Nephron progenitor cell (in vitro differentiated cells): ENCODE measurements at places on chromosomes 5 and 9.

- no peak for DNase-seq
These were observed 204.9 kb downstream of the MCTP1 start for GRCh38 chr5:95080030-95080429.

DNA sequence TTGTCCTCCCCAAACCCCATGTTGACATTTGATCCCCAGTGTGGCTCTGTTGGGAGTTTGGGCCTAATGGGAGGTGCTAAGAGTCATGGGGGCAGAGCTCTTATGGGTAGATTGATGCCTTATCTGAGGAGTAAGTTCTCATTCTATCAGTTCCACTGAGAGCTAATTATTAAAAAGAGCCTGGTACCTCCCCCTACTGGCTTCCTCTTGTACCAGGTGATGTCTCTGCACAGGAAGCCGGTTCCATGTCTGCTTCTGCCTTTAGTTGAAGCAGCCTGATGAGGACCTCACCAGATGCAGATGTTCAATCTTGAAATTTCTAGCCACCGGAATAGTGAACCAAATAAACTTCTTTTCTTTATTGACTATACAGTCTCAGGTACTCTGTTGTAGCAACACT is 10.8 kb downstream of the GABRB2 start:
- DNase-seq = no peak

DNA sequence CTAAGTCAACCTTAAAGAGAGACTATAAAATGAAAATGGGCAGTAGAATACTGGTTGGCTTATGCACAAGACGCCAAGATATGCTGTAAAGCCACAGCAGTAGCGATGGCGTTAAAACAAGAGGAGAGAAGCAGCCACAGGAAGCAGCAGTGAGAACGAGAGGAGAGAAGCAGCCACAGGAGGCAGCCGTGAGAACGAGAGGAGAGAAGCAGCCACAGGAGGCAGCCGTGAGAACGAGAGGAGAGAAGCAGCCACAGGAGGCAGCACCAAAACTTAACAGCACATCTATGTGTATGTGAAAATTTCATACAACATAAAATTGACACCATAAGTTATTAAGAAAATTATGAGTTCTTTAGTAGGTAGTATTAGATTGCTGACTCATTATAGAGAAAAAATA is 2318.6 kb upstream of the ACO1 start:
- DNase-seq = no peak

DNA sequence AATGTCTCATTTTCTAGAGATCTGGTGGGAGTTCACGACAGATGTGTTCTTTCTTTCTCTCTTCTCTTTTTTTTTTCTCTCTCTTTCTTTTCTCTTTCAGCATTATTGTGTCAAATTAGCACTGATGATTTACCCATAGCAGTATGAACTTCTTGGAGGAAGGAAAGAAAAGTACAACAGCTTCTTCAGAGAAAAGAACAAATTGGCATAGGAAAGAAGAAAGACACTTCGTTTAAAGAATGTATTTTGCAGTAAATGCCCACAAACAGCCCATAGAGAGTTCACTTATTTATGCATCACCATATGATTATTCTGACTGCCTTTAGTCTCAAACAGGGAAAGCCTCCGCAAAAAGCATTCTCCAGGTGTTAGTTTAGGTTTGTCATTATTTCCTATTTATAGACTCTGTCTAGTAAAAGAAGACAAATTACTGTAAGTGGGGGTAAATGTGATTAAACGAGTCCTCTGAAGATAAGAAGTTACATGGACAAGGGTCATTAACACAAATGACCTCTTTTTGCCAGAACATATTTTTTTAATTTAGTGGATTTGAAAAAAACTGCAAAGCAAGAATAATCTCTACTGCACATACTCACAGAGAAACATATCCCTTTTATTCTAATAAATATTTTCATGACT is 68.0 kb downstream of the POU5F2 start:
- no peak for DNase-seq

- DNase-seq = no peak
These were observed 138.7 kb upstream of the EFNA5 start for GRCh38 chr5:107809201-107810034.

DNA sequence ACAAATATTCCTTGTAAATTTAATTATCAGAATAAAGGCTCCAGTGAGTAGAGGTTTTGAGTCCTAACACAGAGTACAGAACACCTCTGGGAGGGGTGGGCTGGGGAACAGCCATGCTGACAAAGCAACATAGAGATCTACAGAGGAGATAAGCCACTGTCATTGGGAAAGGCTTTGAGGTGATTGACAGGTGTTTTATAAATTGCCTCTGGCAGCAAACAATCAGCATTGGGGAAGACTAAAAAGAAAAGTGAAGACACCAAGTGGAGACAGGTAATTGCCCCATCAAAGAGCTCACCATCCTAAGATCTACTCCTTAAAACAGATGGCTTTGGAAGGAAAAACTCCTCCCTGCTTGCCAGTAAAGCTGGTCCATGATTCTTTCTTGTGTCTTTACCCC is 189.7 kb upstream of the TLE4 start:
- no peak for DNase-seq

GRCh38 chr5:39469777-39470415 is 45.1 kb upstream of the DAB2 start:
- no peak for DNase-seq

GRCh38 chr9:127856729-127857116 is 2.3 kb upstream of the ENG start:
- no peak for DNase-seq

- no peak for DNase-seq
These were observed 46.7 kb upstream of the HNRNPA0 start for GRCh38 chr5:137800700-137801411.

- no peak for DNase-seq
These were observed 20.7 kb downstream of the TTC1 start for GRCh38 chr5:160029540-160030139.

GRCh38 chr5:88244686-88245085 is 24.0 kb downstream of the TMEM161B start:
- no peak for DNase-seq

DNA sequence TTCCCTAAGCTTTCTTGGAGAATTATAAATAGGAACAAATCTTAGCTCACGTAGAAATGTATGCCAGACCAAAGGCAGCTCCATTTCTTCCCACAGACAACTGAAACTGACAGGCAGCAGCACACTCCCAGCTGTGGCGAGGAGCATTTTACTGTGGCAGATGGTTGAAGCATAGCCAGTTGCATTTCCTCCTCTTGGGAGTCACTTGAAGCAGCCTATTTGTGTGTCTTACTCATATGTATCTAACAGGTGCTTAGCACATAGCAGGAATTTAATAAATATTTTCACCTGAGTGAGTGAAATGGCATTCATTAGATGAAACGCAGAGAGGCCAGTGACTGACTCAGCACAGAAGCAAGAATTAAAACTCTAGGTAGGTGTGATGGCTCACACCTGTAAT is 12.3 kb upstream of the MTMR12 start:
- no peak for DNase-seq

- DNase-seq = no peak
These were observed 10.8 kb upstream of the NUDT12 start for GRCh38 chr5:103573411-103573810.

DNA sequence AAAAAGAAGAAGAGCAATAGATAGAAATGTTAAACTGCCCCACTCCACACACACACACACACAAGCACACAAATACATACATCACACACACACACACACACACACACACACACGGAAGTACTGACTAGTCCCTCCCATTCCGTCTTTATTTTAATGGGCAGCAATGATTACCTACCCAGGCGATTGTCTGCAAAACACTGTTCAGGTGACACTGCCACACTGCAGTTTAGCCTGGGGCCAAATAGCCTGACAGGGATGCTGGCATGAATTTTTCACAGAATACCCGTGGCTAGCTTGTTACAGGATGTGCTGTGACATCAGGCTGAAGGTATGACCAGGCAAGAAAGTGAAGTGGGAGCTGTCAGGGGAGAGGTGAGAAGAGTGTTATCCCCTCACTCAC is 86.9 kb downstream of the FRMD3 start:
- DNase-seq = no peak

DNA sequence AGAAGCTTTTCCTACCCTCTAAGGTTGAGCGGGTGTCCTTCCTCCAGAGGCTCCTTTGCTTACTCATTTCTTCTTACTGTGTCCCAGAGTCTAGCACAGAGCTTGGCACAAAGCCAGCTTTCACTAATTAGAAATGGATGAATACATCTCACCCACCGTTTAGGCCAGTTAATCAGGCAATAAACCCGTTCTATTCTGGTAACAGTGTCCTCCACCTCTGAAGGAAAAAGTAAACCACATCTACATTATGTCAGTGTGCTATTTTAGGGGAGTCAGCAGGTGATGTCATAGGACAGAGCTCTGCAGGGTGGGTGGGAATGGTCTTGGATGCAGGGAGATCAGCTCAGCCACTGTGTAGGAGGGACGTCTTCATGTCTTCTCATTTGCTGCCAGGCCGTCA is 109.2 kb downstream of the OSTF1 start:
- no peak for DNase-seq

- no peak for DNase-seq
These were observed 124.2 kb downstream of the TLE1 start for GRCh38 chr9:81565144-81565543.

DNA sequence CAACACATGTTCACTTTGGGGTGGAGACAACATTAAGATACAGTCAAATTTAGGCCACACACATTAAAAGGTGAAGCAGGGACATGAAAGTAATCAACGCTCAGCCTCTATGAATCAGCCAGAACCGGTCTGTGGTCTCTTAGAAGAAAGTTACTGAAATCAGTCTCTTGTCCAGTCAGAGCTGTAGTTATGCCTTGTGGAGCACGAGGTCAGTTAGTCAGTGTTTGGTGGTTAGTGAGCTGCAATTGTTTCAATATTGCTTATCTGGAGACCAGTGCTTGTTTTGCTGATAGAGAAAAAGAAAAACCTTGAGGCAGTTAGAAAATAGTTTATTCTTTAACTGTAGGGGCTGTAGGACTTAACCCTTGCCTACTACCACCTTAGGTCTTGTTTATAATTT is 157.8 kb upstream of the RASEF start:
- DNase-seq = no peak

- peak; percentile 76 for DNase-seq
These were observed 82.7 kb downstream of the C9orf152 start for GRCh38 chr9:110125207-110125751.

DNA sequence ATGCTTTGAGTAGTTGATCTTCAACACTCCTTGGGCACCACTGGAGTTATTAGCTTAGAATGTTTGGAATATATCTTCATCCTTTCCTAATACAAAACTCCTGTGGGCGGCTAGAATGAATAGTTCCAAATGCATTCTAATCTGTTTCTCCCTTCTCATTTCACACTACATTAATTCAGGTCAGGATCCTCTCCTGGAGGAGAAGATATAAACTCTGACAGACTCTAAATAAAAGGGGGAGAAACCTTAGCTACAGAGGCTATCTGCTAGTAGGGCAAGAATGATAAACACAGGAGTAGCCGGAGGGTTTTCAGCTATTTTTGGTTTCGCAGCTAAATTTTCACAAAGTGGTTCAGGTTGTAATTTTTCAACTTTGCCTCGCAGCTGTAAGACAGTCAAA is 45.2 kb upstream of the FAM240B start:
- no peak for DNase-seq

GRCh38 chr5:152337484-152337883 is 67.6 kb downstream of the NMUR2 start:
- no peak for DNase-seq

DNA sequence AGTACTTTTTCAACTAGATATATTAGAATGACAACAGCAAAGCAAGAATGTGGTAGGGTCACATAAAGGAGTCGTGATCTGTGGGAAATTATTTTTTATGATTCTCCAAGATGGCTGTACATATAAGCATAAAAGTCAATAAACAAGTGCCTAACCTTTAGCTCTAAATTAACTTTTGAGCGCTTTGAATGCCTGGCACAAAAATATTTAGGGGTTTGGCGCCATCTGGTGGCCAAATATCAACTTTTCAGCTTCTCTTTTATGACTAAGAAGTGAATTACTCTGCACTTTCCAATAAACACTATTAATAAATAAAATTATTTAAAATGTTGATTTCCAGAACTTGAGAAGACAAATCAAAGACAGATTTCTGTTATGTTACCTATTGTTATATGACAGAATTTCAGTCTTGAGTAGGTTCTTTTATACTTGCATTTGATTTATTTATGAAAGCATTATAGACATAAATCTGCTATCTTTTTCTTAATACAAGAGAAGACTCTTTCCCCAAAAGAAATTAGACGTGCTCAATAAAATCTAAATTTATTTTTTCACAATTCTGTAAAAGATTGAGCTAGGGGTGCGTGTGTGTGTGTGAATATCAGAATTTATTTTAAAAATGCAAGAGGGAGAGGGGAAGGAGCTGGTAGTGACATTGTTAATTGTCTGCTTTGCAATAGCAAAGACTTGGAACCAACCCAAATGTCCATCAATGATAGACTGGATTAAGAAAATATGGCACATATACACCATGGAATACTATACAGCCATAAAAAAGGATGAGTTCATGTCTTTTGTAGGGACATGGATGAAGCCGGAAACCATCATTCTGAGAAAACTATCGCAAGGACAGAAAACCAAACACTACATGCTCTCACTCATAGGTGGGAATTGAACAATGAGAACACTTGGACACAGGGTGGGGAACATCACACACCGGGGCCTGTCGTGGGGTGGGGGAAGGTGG is 36.7 kb upstream of the ARRDC3 start:
- DNase-seq = peak; percentile 72

GRCh38 chr5:115586525-115587146 is 15.6 kb downstream of the TICAM2 start:
- no peak for DNase-seq

- no peak for DNase-seq
These were observed 24.4 kb upstream of the SMAD5 start for GRCh38 chr5:136108180-136108611.

- no peak for DNase-seq
These were observed 161.9 kb downstream of the CCDC171 start for GRCh38 chr9:15714746-15715145.

DNA sequence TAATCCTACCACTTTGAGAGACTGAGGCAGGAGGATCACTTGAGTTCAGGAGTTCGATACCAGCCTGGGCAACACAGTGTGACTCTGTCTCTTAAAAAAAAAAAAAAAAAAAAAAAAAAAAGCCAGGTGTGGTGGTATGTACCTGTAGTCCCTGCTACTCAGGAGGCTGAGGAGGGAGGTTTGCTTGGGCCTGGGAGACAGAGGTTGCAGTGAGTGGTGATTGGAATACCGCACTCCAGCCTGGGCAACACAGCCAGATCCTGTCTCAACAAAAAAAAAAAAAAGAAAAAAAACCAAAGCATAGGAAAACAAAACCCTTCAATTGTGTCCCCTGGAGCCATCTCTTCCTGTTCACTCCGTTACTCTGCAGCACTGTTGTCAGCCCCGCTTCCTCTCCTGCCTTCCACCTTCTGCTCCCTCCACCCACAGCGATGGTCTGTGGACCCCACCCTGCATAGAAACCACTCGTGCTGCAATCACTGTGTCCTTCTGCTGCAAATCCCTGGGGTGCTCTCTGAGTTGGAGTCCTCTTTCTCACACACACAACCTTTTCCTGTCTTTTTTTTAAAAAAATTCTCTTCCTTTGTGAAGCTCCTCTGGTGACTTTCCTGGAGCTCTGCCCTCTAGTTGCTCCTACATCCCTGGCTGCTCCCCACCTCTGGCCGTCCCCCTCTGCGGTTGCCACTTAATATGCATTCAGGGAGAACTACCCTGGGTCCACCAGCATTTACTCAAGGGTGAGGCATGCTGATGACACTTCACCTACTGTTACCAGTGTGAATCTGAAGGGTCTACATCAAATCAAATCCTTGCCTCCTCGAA is 22.2 kb downstream of the CCT5 start:
- DNase-seq = no peak

- peak; percentile 33 for DNase-seq
These were observed 129.2 kb downstream of the ZDHHC21 start for GRCh38 chr9:14563902-14564624.
